ENCODE measurements at places on chromosomes 12 and 14.

DNA sequence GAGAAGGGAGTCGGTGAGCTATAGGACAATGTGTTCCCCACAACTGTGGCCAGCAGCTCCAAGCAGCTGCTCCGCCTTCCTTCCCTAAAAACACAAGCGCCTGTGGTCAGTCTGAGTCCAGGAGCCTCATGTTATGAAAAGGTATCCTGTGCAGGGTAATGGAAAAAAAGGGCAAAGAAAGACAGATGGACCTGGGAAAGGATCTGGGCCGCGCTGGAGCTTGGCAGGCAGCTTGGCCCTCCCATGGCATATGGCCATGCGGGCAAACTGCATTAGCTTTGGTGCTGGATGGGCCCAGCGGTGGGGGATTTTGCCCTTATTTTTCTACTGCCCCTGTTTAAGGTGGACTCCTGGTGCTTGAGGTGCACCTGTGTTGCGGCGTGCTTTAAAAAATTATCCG lies 23.7 kb upstream of the CHST11 start:
- H3K4me3 ChIP-seq: no peak overlapping the region
- H3K27ac ChIP-seq: no peak overlapping the region
- DNase-seq: no peak

- H3K4me3 ChIP-seq: no peak overlapping the region
- H3K4me1 ChIP-seq: no peaks in the 10 kb centered on the region
- H3K36me3 ChIP-seq: peaks cover 92% of the 10 kb centered on the region
These were observed 13.2 kb upstream of the BMAL2 start for GRCh38 chr12:27319409-27319808.

GRCh38 chr12:64323006-64323405 lies 67.6 kb downstream of the C12orf56 start:
- no peaks in the 10 kb centered on the region for H3K27me3 ChIP-seq
- DNase-seq: no peak
- H3K27ac ChIP-seq: no peak overlapping the region
- no peaks in the 10 kb centered on the region for H3K36me3 ChIP-seq

DNA sequence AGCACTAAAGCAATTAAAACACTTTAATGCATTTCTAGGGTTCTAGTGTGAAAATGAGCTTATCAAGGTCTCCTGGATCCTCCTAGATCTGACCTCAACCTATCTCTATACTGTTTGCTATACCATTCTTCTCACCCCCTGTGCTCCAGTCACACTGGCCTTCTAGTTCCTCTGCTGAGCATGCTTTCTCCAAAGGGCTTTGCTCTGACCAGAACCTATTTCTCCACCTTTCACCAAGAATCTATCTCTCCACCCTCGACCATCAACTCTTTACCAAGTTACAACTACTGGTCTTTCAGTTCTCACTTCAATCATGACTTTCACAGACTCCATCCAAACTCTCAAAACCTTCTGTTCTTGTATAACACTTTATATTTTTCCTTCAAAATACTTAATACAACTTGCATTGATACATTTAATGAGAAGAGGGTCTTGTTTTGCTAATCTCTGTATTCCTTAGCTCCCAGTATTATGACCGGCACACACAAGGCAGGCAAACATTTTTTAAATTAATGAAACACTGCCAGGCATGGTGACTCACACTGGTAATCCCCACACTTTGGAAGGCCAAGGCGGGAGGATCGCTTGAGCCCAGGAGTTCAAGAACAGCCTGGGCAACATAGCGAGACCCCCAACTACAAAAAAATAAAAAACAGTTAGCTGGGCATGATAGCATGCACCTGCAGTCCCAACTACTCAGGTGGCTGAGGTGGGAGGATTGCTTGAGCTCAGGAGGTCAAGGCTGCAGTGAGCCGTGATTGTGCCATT lies 22.8 kb downstream of the PPP1R12A start:
- H3K27ac ChIP-seq: no peak overlapping the region
- H3K27me3 ChIP-seq: no peaks in the 10 kb centered on the region
- no peak for DNase-seq
- peaks cover 23% of the 10 kb centered on the region for H3K4me1 ChIP-seq
- no peaks in the 10 kb centered on the region for H3K36me3 ChIP-seq
- no peak overlapping the region for H3K4me3 ChIP-seq
